ENCODE measurements at places on chromosomes 4 and X.
A peak's percentile ranks its signal among the peaks of the same experiment; 100 is the strongest.

GRCh38 chrX:4690521-4690920, 977.1 kb upstream of the PRKX start:
- no peak for DNase-seq

DNA sequence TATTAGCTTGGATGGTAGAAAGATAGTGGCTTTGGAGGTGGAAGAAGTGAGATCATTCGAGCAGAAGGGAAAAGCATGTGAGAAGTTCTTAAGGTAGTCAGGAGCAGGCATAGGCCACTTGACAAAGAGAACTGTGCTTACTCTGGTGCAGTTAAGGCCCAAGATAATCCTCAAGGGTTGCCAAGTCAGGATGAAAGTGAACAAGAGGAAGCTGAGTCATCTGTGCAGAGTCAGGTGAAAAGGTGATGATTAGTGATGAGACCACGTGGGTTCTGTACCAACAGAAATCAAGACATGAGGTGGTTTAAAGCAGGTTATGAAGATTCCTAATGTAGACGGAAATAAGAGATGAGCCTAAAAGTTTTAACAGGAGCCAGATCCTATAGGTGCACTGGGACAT, 369.8 kb downstream of the DTHD1 start:
- DNase-seq = no peak

DNA sequence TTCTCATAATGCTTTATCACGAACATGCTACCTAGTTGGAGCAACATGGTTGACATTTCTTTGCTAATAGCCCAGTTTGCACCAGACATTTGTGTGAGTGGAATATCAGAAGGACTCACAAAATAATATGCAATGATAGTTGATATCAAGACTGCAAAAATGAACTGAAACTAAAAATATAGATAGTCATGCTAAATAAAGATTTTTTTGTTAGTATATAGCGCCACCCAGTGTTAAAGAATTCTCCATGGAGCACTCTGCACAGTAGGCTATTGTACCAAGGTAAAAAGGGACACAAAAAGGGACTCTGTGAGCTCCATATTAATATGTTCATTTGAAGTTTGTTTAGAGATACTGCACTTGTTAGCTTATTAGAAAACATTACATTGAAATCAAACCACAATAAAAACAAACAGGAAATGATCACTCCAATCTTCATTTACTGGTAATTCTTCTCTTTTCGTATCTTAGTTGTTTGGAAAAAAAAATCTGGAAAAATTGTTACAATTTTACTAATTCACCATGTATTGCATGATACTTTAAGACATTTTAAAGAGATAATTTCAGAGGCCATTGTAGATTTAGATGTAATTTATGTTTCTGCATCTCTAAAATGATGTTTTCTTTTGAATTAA, 1509.6 kb downstream of the ADGRL3 start:
- DNase-seq = peak; percentile 1

DNA sequence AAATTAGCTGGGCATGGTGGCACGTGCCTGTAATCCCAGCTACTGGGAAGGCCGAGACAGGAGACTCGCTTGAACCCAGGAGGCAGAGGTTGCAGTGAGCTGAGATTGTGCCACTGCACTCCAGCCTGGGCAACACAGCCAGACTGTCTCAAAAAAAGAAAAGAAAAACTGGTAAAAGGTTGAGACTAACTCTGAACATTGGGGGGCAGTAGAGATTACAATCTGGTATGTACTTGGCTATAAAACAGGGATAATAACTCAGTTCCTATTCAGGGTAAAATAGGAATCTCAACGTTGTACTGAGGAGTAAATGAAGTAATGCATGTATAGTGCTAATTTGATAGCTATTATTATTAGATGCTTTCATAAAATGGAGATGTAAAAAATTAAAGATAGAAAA, 12.5 kb upstream of the KLF8 start:
- DNase-seq = no peak

- DNase-seq = no peak
Measured at GRCh38 chr4:137510557-137511265, 21.6 kb downstream of the PCDH18 start.

- DNase-seq = no peak
Measured at GRCh38 chrX:43702079-43702524, 46.0 kb downstream of the MAOA start.

GRCh38 chr4:115360431-115360830, 247.0 kb upstream of the NDST4 start:
- DNase-seq = no peak

DNA sequence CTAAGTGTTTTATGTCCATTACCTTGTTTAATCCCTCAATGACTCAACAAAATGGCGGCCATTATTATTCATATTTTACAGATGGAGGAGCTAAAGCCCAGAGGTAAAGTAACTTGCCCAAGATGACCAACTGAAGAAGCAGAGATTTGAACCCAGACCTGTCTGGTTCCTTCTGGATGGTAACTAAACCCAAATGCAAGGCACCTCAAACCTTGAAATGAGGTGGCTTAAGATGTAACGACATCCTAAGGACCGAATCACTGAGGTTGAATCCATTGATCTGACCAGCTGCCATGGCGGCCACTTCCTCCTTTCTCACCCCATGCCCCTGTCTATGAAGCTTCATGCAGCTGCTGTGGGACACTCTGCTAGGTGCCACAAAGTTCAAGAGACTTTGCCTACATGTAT, 932 bp downstream of the TLR10 start:
- no peak for DNase-seq

- DNase-seq = no peak
Measured at GRCh38 chr4:120209706-120210105, 143.1 kb upstream of the MAD2L1 start.

GRCh38 chr4:184689681-184690080, 40.1 kb downstream of the PRIMPOL start:
- no peak for DNase-seq

- no peak for DNase-seq
Measured at GRCh38 chr4:23337292-23337691, 552.6 kb downstream of the PPARGC1A start.

DNA sequence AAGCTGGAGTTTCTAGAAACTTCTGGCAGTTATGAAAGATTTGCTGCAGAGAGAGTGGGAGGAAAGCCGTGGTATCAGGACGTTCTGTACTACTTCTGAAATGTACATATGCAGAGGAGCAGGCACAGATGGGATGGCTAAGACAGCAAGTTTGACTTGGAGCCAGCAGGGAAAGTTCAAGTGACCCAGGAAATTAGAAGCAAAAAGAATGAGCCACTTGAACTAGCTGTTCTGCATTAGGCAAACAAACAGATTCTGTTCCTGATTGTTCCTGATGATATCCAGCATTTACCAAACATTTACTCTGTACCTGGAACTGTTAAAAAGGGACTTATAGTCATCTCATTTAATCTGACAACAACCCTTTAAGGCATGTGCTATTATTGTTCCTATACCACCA, 41.4 kb upstream of the CXCL13 start:
- DNase-seq = no peak

DNA sequence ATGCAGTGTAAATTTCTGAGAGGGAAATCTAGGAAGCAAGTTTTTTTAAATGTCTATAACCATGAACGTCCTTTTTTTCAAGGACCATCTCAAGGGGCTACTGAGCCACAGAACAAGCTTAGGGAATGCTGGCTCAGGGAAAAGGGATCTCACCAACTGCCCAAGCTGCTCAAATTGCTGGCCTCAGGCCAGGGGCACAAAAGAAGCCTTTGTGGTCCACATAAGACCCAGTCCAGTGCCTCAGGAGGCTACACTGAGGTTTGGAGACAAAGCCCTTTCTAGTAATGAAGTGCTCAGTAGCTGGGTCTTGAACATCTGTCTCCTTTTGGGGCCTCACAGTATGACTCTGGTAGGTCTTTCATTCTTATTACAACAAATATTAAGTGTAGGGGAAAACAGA, 305.5 kb downstream of the RAB28 start:
- DNase-seq = no peak

GRCh38 chr4:152021788-152022438, 261.1 kb upstream of the GATB start:
- no peak for DNase-seq

- DNase-seq = no peak
Measured at GRCh38 chr4:78707268-78707667, 68.9 kb upstream of the BMP2K start.

DNA sequence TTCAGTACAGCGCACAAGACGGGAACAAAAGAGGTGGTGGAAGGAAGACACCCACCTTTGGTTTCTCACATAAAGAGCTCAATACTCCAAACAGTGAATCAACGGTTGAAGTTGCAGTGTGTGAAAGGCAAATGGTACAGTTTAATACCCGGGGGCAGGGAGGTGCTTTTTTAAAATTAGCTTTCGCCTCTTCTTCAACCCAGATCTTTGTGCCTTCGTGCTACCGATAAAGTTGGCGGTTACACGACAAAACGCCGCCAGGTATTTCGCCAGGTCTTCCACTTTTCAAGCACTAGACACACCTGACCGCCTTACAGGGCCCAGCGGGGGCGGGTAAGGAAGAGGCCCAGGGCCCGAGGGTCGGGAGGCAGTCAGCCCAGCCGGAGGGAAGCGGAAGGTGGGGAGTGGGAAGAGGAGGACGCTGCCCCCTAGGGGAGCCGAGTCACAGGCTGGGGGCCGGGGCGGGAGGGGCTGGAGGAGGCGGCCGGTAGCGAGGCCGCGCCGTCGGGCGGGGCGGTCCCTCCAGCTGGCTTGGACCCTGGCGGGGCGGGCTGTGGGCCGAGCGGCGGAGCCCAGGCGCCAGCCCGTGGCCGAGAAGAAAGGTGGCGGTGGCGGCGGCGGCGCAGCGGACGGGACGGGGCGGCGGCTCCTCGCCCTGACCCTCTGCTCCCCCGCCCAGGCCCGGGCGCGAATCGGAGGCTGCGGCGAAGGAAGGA, 16.0 kb downstream of the UTP3 start:
- peak; percentile 69 for DNase-seq

GRCh38 chr4:181006499-181007260, 1236.5 kb upstream of the TENM3 start:
- DNase-seq = no peak

- DNase-seq = no peak
Measured at GRCh38 chr4:28010577-28011240, 1150.1 kb downstream of the STIM2 start.

GRCh38 chr4:40379248-40379647, 44.1 kb downstream of the CHRNA9 start:
- no peak for DNase-seq

- no peak for DNase-seq
Measured at GRCh38 chr4:174834477-174834876, 5.4 kb upstream of the GLRA3 start.

DNA sequence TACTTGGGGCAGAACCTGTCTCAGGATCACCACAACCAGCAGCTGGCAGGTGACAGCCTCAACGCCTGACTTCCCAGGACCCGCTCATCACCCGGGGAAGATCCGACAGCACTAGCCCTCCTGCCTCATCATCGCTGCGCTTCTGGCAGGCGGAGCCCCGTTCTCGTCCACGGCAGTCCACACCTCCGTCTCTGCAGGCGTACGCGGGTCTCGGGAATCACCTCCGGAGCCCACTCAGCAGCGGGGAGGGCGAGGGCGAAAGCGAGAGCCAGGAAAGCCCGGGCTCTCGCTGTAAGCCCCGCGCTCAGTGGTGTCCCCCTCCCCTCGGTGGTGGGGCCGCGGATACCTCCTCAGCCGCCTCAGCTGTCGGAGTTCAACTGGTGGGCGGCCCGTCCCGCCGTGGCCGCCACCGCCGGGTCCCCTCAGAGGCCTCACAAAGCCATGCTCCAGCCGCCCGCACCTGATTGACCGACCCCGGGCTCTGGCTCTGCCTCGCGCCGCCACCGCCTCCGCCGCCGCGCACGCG, 518 bp upstream of the CNKSR2 start:
- DNase-seq = peak; percentile 34

DNA sequence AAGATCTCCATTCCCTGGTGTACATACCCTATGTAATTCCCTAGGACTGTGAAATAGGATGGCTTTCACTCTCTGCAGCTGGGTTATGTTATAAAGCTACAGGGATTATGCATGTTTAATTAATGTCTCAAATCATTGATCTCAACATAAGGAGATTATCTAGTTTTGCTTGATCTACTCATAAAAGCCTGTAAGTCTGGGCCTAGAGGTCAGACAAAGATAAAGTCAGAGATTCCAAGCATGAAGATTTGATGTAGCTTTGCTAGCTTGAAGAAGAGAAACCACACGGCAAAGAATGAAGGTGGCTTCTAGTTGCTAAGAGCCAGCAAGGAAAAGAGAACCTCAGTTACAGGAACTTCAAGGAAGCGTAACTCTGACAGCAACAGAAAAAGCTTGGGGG, 456.9 kb downstream of the CCSER1 start:
- no peak for DNase-seq

- DNase-seq = no peak
Measured at GRCh38 chrX:151870602-151871001, 42.1 kb upstream of the MAGEA4 start.
